H54 (cell line): ENCODE measurements at places on chromosomes 3 and 15.

DNA sequence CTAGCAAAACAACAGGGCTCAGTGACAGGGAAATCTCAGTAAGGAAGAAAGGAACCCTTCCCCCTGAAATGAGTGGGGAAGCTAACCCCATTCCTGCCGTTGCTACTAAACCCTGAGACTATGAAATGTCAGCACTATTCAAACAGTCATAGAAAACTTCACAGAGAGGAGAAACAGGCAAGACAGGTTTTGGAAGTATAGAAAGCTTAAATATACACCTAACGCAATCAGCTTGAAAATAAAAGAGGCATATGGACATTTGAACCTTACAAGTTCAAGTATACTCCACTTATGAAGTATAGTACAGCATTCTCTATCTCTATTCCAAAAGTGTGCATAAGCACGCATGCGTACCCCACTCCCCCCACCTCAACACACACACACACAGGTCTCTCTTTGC lies 17.6 kb upstream of the FRMD4B start:
- no peak for DNase-seq

GRCh38 chr3:24963762-24964625 lies 464.1 kb upstream of the RARB start:
- DNase-seq = no peak

DNA sequence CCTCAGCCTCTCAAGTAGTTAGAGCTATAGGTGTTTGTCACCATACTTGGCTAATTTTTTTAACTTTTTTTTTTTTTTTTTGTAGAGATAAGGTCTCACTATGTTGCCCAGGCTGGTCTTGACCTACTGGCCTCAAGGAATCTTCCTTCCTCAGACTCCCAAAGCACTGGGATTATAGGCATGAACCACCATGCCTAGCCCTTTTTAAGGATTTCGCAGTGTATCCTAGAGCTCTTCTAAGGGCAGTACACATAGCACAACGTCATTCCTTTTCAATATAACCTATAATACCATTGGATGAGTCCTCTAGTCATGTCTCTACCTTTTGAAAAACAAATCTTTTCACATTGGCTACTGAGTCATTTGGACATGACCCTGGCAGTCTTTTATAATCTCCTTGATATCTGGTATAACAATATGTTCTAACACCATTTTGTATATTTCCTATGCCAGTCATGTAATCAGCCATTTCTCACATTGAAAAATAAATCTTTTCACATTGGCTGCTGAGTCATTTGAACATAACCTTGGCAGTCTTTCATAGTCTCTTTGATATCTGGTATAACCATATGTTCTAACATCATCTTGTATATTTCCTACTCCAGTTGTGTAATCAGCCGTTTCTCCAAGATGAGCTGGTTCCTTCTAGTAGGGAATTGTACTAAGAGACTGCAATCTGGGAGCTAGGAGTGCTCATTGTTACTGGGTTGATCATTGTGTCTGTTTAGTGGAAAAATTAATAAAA lies 944.7 kb downstream of the MCTP2 start:
- no peak for DNase-seq

GRCh38 chr15:29690765-29691475 lies 131.3 kb downstream of the TJP1 start:
- DNase-seq = no peak

- no peak for DNase-seq
These were observed 30.8 kb downstream of the NRROS start for GRCh38 chr3:196670339-196670738.

DNA sequence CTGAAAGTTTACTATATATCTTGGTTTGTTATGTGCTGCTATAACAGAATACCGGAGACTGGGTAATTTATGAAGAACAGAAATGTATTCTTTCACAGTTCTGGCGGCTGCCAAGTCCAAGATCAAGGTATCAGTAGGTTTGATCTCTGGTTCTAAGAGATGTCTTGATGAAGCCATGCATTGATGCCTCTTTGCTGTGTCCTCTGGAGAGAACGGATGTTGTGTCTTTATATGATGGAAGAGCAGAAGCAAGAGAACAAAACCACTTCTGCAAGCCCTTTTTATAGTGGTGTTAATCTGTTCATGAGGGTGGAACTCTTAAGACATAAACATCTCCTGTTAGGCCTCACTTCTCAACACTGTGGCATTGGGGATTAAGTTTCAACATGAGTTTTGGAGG lies 62.7 kb downstream of the TCF12 start:
- DNase-seq = no peak
